ENCODE measurements at places on chromosomes 2 and 18. TPM values are rescaled to one million over a fixed set of nuclear protein-coding genes. Genes with fewer than 3 reads are reported as not detected.

Gene LRRTM1
- 0.10 TPM for total RNA-seq

Gene DUSP19
- 9.1 TPM for total RNA-seq

Gene SPATA3
- total RNA-seq = not detected

Gene ACKR3
- 132 TPM for total RNA-seq

DNA sequence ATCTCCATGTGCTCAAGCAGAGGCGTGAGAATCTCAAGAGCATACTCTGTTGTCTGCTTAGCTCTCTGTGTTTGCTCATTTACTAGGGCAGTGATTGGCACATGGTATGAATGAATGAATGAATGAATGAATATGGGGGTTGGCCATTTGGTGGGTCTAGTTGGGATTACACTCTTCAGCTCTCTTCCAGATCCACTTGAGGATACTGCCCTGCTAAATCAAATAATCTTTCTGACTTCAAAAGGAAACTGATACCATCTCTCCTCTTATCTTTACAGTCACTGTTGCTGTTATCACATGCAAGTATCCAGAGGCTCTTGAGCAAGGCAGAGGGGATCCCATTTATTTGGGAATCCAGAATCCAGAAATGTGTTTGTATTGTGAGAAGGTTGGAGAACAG lies 1.9 kb downstream of the IL36G start:
- DNase-seq = no peak

GRCh38 chr18:76227759-76228158 lies 267.3 kb downstream of the ZNF516 start:
- no peak for DNase-seq

DNA sequence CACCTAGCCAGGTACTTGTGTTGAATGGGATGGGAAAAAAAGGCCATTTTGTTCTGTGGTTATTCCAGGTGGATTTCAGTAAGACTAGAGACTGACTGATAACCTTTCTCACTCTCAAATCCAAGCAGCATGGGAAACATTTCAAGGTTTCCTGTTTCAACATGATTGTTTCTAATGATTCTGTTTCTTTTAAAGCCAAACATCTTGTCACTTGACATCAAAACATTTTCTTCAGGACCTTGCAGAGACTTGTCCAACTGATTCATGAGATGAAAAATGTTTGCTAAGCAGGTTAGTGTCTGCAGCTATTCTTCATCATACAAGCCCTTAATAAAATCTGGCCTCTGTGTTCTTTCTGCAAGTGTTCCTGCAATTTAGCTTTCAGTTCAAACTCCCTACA lies 456.5 kb upstream of the CWC22 start:
- no peak for DNase-seq

- no peak for DNase-seq
These were observed 16.5 kb upstream of the CERS6 start for GRCh38 chr2:168439536-168439935.

GRCh38 chr2:165494573-165494972 lies 25.1 kb downstream of the CSRNP3 start:
- no peak for DNase-seq

GRCh38 chr2:59888015-59888414 lies 665.4 kb downstream of the BCL11A start:
- no peak for DNase-seq

- no peak for DNase-seq
These were observed 86.0 kb upstream of the SATB2 start for GRCh38 chr2:199543606-199544172.

DNA sequence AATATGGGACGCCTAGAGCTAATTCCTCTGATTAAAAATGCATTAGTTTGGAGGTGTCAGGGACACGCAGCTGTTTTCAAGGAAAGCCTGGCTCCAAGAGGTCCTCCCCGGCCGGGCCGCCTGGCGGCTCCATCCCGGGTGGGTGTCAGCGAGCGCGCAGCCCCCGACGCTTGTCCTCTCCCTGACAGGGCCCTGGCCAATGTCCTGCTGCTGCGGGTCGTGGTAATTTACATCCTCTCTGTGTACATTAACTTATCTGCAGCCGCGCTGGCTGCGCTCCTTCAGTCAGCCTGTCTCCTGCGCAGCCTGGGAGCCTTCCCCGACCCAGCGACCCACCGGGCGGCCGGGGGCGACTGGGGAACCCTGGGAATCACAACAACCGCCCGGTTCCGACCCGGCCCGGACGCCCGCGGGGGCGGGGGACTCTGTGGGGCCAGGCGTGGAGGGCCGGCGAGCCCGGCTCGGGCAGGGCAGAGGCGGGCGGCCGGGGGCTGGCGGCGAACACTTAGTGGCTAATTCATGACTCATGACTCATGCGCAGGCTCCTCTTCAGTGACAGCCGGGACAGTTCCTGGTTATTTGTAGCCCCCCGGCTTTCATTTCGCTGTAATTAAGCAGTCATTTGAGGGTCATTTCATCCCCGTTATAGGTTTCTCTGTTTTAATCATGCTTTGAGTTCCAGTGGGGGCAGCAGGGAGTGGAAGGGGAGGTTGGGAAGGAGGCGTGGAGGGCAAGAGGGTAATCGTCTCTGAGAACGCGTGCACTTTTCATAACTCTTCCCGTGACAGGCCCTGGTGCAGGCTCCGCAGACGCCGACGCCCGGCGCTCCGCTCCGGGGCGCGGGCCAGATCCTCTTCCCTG lies 141.9 kb upstream of the CTAGE1 start:
- peak; percentile 92 for DNase-seq

GRCh38 chr2:239876271-239876947 lies 148.7 kb downstream of the NDUFA10 start:
- DNase-seq = peak; percentile 54
